ENCODE measurements at places on chromosomes 3 and 15.
A peak's percentile ranks its signal among the peaks of the same experiment; 100 is the strongest.

GRCh38 chr3:38598791-38599190, 50.7 kb downstream of the SCN5A start:
- no peak for DNase-seq

DNA sequence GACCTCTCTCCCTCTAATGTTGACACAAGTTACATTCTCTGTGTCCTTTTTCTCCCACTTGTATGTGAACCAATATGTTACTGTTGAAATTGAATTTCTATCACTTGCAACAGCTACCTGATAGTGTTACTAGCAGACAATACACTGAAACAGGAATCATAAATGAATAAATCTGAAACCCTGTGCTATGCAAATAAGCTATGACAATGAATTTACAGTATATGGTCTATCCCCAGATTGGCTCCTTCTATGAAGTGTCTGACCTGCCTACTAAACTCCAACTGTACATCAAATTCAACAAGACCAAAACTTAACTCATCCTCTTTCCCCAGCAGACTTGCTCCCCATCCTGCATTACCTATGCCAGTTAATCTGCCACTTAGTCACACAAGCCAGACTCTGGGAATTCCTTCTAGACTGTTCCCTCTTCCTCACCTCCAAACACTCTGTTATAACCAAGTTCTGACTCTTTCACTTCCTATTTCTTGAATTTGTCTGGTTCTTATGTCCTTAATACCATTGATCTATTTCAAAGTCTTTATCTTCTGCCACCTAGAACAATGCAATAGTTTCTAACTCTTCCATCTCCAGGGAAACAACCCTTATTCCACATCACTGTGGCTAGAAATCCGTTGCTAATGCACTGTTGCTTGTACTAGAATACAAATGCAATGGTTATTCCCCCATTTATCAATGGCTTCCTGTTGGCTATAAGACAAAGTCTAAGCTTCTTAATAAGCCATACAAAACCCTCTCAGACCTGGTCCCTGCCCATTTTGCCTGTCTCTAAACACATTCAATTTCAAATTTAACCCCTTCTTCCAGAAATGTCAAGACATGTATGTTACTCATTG, 13.4 kb upstream of the ZNF639 start:
- no peak for DNase-seq

- no peak for DNase-seq
Measured at GRCh38 chr15:25910832-25911231, 47.7 kb upstream of the ATP10A start.

- DNase-seq: no peak
Measured at GRCh38 chr3:38655708-38656300, 6.3 kb upstream of the SCN5A start.

GRCh38 chr3:107796791-107797190, 274.0 kb downstream of the BBX start:
- peak; percentile 74 for DNase-seq

- peak; percentile 4 for DNase-seq
Measured at GRCh38 chr3:67790043-67790442, 135.6 kb upstream of the SUCLG2 start.

- DNase-seq: no peak
Measured at GRCh38 chr15:42759093-42759492, 22.2 kb upstream of the CDAN1 start.

DNA sequence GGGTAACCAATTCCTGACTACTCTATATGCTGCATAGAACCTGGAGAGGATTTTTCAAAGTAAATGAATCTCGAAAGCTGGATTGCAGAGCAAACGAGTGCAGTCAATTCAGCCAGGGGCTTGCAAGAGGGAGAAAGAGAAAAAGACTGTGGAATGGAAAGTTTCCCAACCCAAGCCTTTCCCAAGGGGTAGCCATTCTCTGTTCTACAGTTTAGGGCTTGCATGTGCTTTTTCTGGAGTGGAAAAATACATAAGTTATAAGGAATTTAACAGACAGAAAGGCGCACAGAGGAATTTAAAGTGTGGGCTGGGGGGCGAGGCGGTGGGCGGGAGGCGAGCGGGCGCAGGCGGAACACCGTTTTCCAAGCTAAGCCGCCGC, 511 bp upstream of the RARB start:
- DNase-seq: no peak

- no peak for DNase-seq
Measured at GRCh38 chr3:53171827-53172505, 11.0 kb downstream of the PRKCD start.

- no peak for DNase-seq
Measured at GRCh38 chr3:167864552-167864874, 129.0 kb downstream of the SERPINI1 start.

GRCh38 chr3:154590675-154591384, 160.8 kb upstream of the GPR149 start:
- no peak for DNase-seq

DNA sequence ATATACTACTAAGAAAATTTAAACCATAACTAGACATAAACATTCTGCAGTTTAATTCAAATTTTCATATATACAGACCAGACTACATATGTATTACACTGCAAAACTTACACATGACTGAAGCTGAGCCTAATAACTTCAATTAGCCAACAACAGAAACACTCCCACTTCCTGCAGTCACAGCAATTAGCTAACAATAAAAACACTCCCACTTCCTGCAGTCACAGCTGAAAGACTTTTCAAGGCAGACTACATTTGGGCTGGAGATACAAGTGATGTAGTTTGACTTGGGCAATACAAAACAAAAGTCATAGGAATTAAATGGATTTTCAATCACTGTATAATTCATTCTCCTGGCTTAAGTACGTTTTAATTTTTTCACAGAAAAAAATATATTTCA, 10.3 kb downstream of the TM2D3 start:
- DNase-seq: no peak

DNA sequence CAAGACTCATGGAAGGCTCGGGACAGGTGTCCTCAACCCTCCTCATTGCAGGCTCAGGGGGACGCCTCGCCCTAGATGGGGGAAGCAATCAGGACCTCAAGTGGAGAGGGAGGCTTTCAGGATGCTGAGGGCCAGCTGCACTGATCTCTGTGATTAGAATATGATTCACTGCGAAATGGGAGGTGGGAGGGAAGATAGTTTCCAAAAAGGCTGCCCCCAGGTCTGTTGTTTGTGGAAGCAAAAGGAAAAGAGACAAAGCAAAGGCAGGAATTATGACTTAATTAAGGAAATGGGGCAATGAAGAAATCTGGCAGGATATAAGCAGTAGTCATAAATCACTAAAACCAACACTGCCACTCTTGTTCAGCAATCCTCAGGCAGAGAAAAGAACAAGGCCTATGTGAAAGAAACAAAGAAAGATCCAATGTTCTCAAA, 85.6 kb upstream of the ABHD17C start:
- DNase-seq: no peak

DNA sequence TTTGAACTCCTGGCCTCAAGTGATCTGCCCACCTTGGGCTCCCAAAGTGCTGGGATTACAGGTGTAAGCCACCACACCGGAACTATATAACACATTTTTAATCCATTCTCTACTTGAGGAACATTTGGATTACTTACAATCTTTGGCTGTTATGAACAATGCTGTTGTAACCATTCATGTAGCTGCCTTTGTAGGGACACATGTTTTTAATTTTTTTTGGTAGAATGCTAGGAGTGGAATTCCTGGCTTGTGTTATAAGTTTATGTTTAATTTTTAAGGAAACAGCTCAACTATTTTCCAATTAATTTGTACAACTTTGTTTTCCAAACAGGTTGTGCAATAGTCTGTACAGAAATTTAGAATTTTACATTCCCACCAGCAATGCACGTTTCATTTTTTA, 51.7 kb downstream of the GPR149 start:
- no peak for DNase-seq

DNA sequence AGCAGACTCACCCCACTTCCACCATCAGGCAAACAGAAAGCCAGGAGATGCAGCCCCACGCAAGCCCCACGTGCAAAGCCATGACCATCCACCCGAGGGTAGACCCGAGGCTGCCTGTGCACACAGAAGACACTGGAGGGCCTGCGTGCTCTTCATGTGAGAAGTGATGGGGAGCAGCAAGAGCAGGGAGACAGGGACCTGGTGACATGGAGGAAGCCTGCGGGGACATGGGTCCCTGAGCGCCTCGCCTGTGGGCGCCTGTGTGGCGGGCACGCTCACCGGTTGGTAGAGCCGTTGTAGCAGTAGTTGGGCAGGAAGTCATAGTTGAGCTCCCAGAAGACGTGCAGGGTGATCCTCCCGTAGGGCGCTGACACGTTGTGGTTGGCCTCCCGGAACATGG, 65.0 kb downstream of the NIPA2 start:
- no peak for DNase-seq

DNA sequence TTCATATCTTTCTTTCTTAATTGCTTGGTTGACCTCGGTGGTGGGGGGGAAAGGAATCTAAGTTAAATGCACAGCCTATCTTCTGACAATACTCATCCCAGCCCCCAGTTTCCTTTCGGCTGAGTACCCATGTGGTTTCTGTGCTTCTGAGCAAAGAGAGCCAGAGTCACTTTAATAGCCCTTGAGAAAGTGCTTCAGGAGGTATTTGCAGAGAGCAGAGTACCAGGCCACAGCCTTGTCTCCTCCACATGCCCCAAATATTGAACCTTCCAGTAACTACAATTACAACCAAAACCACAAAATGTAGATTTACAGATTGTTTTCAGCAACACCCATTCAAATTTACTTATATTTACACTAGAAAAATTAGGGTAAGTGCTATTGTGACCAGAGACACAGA, 647.4 kb downstream of the NR2F2 start:
- no peak for DNase-seq

DNA sequence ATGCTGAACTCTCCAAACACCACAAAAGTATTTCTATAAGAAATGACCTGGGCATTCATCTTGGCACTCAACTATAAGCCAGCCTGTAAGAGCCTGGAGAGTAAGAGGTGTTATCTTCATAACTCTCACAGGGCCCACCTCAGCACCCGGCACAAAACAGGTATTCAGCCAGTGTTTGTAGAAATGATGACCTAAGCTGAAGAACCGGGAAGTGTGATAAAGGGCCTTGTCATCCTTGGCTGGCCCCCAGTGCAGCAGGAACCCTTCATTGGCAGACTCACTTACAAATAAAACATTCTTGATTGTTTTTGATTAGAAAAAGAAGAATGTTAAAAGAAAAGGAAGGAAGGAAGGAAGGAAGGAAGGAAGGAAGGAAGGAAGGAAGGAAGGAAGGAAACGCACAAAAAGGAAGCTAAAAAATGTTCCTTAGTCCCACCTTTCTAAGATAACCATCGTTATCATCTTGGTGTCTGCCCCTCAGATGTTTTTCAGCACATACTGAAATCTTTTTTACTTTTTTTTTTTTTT, 52.1 kb downstream of the DAPK2 start:
- DNase-seq: no peak

DNA sequence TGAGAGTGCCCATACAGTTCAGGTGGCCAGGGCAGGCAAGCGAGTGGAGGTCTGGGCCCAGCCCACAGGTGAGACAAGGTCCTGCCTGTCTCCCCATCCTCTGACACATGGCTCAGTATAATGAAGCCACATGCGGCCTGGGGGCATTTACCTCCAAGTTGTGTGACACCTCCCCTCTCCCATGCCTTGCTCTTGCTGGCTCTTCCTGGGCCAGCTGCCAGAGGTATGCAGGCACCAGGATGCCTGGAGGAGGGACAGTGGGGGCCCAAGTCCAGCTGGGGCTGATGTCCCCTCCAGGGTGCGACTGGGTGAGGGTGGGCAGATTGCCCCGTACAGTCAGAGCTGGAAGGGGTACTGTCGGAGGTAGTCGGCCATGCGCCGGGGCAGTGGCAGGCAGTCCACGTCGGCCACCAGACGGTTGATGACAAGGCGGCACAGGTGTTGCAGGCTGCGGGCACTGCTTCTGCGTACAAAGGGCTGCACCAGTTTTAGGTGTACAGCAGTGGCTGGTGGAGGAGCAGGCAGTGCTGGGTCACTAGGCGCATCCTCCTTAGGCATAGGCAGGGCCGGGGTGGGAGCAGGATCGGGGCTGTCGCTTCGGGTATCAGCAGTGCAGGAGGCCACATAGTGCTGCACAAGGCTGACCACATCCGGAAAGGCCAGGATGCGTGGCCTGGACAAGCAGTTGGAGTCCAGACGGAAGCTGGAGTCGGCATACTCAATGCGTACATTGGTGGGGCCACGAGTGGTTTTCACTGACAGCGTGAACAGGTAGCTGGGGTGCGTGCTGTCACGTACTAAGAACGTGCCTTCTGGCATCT, 4.1 kb downstream of the CISH start:
- DNase-seq: no peak

DNA sequence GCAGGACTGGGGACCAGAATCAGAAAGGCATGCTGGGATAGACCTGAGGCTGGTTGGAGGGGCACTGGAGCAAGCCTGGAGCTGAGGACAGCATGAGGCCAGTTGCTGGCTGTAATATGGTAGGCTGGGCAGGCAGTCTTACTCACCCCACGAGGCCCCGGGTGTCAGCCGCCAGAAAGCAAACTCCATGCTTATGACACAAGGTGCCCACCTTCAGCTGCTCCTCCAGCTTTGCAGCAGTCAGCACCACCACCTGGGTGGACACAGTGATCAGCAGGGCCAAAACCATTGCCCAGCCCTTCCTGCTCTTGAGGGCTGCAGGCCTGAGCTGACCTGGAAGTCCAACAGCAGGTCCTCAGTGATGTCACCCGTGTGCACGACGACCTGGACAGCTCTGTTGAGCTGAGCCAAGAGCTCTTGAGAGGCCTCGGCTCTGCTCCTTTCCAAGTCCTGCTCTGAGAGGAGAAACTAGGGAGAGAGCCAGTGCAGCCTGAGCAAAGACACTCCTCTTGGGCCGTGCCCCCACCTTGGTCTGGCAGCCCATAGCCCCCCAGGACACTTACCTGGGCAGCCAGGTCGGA, 747 bp downstream of the UBA7 start:
- DNase-seq: no peak

- no peak for DNase-seq
Measured at GRCh38 chr15:80015156-80015555, 44.2 kb upstream of the BCL2A1 start.

DNA sequence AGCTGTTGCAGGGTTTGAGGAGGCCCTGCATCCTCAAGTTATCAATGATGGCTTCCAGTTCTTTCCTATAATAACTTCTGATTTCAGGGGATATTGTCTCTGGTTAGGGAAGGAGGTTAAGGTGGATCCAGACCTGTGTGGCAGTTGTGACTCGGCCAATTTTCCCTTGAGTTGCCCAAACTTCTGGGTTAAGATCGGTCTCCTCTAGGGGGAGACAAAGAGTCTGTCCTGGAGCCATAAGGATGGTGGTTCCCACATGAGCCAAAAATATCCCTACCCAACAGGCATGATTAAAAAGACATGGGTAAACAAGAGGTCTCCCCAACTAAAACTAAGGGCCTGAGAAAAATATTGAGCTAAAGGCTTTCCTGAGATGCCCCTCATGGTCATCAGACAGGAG, 227.5 kb upstream of the MDFIC2 start:
- DNase-seq: no peak

Data from NCI-H1694 (cell line).